ENCODE measurements at places on chromosomes 3 and 15.
A peak's percentile ranks its signal among the peaks of the same experiment; 100 is the strongest.

GRCh38 chr15:68774521-68775235, 46.0 kb downstream of the ANP32A start:
- no peak for DNase-seq

DNA sequence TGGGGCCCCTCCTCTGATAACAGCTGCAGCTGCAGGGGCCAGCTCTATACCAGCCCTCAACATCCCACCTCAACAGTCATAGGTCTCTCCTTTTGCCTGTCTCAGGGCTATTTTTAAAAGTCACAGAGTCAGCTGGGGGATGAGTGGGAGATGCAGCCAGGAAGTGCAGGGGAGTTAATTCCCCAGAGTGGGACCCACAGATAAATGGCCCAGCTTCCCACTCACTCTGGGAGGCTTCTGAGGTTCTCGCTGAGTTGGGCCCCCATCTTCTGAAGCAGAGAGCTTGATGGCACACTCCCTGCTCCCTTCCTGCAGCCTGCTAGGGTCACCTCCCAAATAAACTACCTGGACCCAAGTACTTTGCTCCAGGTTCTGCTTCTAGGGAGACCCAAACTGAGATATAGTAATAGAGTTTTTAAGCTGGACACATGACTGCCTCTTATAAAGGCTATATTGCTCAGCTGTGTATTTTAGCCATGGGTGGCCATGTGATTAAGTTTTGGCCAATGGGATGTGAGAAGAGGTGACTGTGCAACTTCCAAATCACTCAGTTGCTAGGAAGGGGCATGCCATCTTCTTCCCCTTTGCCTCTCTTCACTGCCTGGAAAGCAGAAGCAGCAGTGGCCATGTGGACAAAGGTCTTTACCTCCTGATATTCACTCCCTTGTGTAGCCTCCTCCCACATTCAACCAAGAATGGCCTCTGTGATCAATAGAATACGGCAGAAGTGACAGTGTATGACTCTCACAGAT, 15.5 kb upstream of the VIPR1 start:
- DNase-seq, result no peak

DNA sequence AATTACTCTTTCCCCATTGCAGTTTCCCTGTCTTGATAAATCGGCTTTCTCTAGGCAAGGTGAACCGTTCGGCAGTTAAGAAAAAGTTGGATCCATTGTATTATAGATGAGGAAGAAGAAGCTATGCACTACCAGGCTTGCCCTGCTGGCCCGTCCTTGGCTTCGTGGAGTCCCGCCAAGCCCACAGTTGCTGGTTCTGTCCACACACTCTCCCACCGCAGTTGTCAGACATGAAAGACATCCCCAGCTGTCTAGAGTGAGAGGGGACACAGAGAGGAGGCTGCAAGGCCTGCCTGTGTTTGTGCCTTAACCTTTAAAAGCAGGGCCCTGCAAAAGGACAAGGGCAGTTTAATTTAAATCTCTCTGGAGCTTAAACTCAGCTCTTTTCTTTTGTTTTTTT, 47.2 kb upstream of the PLCL2 start:
- no peak for DNase-seq

DNA sequence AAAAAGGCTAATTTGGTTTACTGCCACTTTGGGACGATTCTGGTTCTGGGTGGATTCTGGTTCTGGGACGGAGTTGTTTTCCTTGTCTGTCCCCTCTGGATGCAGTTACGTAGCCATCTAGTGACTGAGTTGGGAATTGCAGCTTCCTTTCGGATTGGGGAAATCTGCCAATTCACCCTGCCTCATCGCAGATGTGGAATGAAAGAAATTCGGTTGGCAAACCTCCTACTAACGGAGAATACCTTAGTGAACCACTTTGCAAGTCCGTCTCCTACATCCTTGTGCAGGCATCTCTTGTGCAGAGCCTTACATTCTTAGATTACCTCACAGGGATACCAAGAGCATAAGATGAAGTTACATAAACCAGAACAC, 31.5 kb upstream of the AP4E1 start:
- DNase-seq, result peak; percentile 95

GRCh38 chr3:70631716-70632307, 319.4 kb upstream of the MDFIC2 start:
- no peak for DNase-seq

GRCh38 chr3:38743043-38743442, 73.0 kb downstream of the SCN10A start:
- DNase-seq, result no peak

- DNase-seq, result no peak
Observed at GRCh38 chr15:67193223-67193990, 61.1 kb downstream of the AAGAB start.

DNA sequence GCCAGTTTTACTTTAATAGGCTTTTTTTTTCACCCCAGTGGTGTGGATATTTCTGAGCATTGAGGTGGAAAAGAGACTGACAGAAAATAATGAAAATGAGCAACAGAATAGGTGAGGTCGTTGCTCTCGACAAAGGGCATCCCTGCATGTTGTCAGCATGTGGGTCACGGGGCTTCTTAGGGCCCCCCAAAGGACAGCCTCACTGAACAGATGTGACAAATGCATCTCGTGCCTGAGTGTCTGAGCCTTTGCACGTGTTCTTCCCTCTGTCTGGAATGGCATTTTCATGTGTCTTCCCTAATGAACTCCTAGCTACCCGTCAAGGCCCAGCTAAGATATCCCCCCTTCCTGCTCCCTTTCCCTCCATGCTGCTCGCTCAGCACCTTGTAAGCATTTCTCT, 31.8 kb downstream of the FAH start:
- DNase-seq, result no peak

- peak; percentile 66 for DNase-seq
Observed at GRCh38 chr3:20324664-20325478, 138.9 kb upstream of the SGO1 start.

- DNase-seq, result no peak
Observed at GRCh38 chr15:95669146-95669922, 661.2 kb upstream of the NR2F2 start.

- no peak for DNase-seq
Observed at GRCh38 chr3:12229146-12229851, 59.6 kb upstream of the PPARG start.

DNA sequence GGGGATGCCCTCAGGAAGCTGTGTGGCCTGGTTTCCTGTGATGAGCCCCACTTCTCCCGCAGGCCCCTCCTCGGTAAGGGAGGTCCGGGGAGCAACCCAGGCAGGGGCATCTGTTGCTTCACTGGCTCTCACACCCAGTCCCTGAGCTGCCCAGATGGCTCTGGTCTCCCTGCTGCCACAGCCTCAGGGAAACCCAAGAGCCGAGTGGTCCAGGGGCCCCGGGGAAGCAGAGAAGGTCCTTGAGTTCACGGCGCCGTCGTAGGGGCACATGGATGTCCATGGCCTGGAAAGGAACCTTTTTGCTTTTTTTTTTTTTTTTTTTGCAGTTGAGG, 13.3 kb upstream of the LRRC15 start:
- no peak for DNase-seq

GRCh38 chr15:63114465-63114864, 7.2 kb upstream of the LACTB start:
- no peak for DNase-seq

- no peak for DNase-seq
Observed at GRCh38 chr3:14843321-14843720, 24.6 kb downstream of the FGD5 start.

DNA sequence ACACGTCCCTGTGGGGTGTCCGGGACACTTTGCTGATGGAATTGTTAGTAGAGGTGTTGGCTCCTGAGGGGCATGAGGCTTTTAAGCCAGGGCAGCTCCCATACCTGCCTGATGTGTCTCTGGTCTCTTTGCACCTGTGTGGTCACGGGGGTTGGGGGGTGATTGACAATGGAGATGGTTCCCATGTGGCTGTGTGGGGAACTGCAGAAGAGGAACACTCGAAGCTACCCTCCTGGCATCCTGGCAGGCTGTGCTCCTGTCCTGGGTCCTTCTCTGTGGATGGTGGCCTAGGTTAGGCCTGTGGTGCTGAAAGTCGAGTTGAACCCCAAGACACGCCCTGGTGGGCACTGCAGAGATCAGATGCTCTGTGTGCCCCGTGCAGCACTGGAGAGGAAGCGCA, 73.4 kb downstream of the HMCES start:
- DNase-seq, result no peak

GRCh38 chr15:59543721-59544547, 67.6 kb upstream of the GCNT3 start:
- DNase-seq, result no peak

DNA sequence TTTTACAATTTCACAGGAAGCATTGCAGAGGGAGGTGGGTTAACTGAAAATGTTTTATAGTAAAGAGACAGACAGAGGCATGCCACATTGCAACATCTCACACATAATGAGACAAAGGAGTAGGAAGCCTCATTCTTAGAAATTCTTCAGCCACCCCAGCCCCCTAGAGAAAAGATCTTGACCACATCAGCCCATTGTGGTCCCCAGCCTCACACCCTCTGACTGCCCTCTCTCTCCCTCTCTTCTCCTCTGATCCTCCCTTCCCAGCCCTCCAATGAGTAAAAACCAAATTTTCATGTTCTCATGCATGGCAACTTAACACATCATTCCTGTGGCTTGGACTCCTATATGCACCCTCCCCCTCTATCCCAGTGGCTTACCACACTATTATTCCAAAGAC, 174.1 kb downstream of the UACA start:
- peak; percentile 97 for DNase-seq

- DNase-seq, result peak; percentile 24
Observed at GRCh38 chr15:91435113-91435512, 335.1 kb downstream of the SV2B start.

DNA sequence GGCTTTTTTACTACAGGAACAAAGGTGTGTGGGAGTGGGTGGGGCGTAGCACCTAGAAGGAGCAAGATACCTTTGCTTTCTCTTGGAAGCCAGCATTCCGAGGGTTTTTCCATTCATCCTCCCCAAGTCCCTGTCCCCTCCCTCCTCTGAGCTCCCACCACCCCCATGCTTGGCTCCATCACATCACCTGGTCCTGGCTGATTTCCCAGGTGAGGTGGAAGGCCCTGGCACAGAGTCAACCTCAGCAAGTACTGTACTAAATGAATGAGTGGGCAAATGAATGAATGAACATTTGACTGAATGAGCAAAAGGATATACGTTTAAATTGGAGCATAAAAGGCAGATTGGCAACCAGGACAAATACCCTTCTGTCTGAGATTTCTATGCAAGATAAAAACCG, 45.4 kb downstream of the DZIP1L start:
- DNase-seq, result no peak

DNA sequence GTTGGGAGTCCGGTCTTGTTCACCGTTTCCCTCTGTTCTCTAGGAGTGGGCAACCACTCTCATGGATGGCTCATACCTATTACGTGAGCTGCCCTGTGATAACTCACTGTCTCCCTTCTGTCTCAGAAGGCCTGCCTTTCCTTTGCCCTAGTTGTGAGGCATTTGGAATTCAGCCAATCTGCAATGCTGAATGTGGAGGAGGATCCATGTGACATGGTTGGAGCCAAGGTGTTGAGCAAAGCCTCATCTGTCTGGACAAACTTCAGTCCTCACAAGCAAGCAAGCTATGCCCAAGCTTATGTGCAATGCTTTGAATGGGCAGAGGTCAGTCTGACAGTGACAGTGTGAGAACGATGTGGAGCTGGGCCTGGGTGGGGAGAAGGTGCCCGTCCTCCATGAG, 37.8 kb upstream of the ATP10A start:
- peak; percentile 60 for DNase-seq

DNA sequence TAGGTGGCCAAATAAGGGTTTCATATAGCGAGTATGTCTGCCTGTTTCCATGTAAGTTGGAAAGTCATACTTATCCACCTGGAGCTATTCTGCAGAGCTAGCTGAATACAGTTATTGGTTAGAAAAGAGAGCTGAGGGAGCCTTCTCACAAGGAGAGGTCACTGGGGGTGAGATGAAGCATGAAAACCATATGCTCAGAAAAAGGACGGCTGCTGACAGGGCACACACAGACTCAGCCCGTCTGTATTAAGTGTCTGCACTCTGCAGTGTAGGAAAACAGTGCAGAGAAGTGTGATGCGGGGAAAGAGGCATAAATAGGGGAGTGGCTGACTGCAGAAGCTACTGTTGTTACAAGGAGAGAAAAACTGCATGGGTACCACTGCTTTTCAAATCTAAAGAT, 58.2 kb downstream of the C3orf70 start:
- no peak for DNase-seq

- peak; percentile 98 for DNase-seq
Observed at GRCh38 chr3:15982667-15983196, 185.0 kb upstream of the ANKRD28 start.

DNA sequence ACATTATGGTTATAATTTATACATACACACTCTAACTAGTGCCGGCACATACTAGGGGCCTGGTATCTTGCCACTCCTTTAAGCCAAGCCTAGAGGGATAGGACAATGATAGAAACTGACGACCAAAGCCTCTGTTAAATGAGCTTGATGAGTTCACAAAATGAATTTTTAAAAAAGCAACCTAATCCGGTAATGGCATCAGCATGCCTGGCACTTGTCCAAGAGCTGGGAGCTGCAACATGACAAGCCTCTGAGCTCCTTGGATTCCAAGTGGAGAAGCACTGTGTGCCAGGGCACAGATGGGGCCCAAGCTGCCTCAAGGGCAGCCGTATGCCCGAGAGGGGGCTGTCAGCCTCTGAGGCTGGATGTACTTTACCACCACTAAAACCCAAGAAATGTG, 9.7 kb downstream of the ETV5 start:
- peak; percentile 70 for DNase-seq

- no peak for DNase-seq
Observed at GRCh38 chr3:9122732-9123364, 126.6 kb downstream of the SRGAP3 start.

GRCh38 chr15:100690032-100690794, 87.8 kb downstream of the ASB7 start:
- DNase-seq, result no peak

- DNase-seq, result peak; percentile 9
Observed at GRCh38 chr3:102400766-102401165, 34.0 kb upstream of the ZPLD1 start.

DNA sequence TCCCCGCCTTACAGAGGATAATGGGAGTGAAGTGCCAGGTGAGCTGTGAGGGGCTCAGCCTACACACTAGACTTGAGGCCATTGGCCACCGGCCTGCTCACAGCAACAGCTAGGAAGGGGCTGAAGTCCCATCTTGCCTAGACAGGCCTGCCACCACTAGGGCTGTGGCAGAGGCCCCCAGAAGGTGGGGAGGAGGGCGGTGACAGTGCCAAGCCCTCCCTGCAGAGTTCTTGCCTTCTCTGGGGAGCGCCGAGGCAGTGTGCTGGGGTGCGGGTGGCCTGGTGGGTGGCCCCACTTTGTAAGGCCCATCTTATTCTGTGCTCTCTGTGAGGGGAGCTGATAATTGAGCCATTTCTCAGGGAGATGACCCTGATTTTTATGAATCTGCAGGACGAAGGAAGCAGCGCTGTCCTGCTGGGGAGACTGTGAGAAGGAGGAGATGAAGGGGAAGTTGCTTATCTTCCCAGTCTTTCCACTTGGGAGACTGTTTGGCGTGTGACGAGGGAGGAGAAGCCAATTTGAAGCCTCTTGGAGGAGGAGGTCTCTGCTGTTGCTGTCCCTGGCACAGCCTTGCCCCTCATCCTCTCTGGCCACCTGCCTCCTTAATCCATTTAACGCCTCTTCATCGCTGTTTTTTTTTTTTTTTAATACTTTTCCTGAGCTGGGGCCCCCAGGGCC, 104.3 kb downstream of the LINGO1 start:
- no peak for DNase-seq
